Large intestine (tissue), 12 donors: ENCODE measurements at places on chromosomes 5 and 9. TPM values are rescaled to one million over a fixed set of nuclear protein-coding genes. Genes with fewer than 3 reads are reported as not detected.

- peak; percentile 46 for DNase-seq
- H3K27me3 ChIP-seq = peaks cover 78% of the 10 kb centered on the region
- no peak overlapping the region for H3K4me3 ChIP-seq
- peaks cover 6% of the 10 kb centered on the region for H3K4me1 ChIP-seq
Observed at GRCh38 chr5:1864896-1865440, 17.8 kb downstream of the IRX4 start.

DNA sequence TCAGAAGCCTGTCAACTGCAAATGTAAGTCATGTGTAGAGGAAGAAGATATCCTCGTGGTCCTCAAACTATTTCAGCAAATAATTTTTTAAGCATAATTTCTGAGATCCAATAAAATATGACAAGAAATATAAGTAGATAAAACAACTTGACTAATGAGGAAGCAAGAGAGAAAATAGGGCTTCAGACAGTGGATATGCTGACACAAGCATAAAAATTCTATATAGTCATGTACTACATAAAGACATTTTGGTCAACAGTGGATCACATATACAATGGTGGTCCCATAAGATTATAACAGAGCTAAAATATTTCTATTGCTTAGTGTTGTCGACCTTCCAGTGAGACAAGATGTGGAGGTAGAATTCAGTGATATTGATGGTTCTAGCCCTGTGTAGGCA, 42.2 kb upstream of the IZUMO3 start:
- no peaks in the 10 kb centered on the region for H3K36me3 ChIP-seq
- no peak overlapping the region for H3K27ac ChIP-seq
- H3K27me3 ChIP-seq = no peaks in the 10 kb centered on the region
- H3K4me3 ChIP-seq = no peak overlapping the region
- no peak for DNase-seq

GRCh38 chr9:77421506-77422265, 226.4 kb downstream of the GNA14 start:
- peaks cover 2% of the 10 kb centered on the region for H3K36me3 ChIP-seq
- no peak for DNase-seq
- no peak overlapping the region for H3K27ac ChIP-seq
- H3K27me3 ChIP-seq = no peaks in the 10 kb centered on the region
- H3K4me3 ChIP-seq = no peak overlapping the region
- no peaks in the 10 kb centered on the region for H3K4me1 ChIP-seq

- H3K4me3 ChIP-seq = no peak overlapping the region
- H3K4me1 ChIP-seq = peaks cover under 1% of the 10 kb centered on the region
- H3K27ac ChIP-seq = no peak overlapping the region
- H3K36me3 ChIP-seq = peaks cover 35% of the 10 kb centered on the region
- DNase-seq = no peak
- no peaks in the 10 kb centered on the region for H3K27me3 ChIP-seq
Observed at GRCh38 chr5:159184858-159185381, 24.4 kb downstream of the RNF145 start.

GRCh38 chr9:72144756-72145492, 4.3 kb upstream of the GDA start:
- H3K36me3 ChIP-seq = no peaks in the 10 kb centered on the region
- H3K27ac ChIP-seq = peak overlapping the region; percentile 65
- peak; percentile 83 for DNase-seq
- H3K4me3 ChIP-seq = no peak overlapping the region
- peaks cover 4% of the 10 kb centered on the region for H3K4me1 ChIP-seq

GRCh38 chr5:51013036-51013435, 346.6 kb downstream of the PARP8 start:
- no peak overlapping the region for H3K27ac ChIP-seq
- no peak overlapping the region for H3K4me3 ChIP-seq
- H3K4me1 ChIP-seq = no peaks in the 10 kb centered on the region
- H3K36me3 ChIP-seq = no peaks in the 10 kb centered on the region
- no peak for DNase-seq

- H3K27me3 ChIP-seq = no peaks in the 10 kb centered on the region
- H3K36me3 ChIP-seq = no peaks in the 10 kb centered on the region
- H3K4me1 ChIP-seq = no peaks in the 10 kb centered on the region
- H3K4me3 ChIP-seq = no peak overlapping the region
- H3K27ac ChIP-seq = no peak overlapping the region
Observed at GRCh38 chr5:92886751-92887150, 694.3 kb downstream of the NR2F1-AS1 start.

DNA sequence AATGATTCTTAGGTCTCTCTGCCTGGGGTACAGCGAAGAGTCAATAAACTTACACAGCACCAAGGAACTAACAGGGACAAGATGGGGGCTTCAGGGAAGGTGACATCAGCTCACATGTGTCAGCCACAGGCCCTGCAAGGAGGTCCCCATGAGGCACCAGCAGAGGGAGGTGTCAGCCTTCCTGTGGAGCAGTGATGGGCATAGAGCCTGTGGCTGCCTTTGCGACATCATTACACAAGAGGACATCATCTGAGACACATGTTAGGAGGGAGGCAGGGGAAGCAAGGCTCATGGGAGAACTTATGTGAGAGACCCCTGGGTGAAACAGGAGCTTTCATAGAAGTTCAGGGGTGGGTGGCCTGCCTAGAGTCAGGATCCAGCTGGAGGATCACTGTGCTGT, 389.6 kb downstream of the SEMA5A start:
- H3K27ac ChIP-seq = no peak overlapping the region
- H3K4me1 ChIP-seq = no peaks in the 10 kb centered on the region
- peaks cover 2% of the 10 kb centered on the region for H3K36me3 ChIP-seq
- no peak for DNase-seq

- H3K27me3 ChIP-seq = no peaks in the 10 kb centered on the region
- H3K4me3 ChIP-seq = no peak overlapping the region
- no peaks in the 10 kb centered on the region for H3K4me1 ChIP-seq
- H3K27ac ChIP-seq = no peak overlapping the region
- no peaks in the 10 kb centered on the region for H3K36me3 ChIP-seq
Observed at GRCh38 chr9:10525972-10526371, 86.8 kb downstream of the PTPRD start.

GRCh38 chr5:111694133-111694532, 62.9 kb downstream of the NREP start:
- DNase-seq = no peak
- peaks cover 3% of the 10 kb centered on the region for H3K4me1 ChIP-seq
- peaks cover 2% of the 10 kb centered on the region for H3K27me3 ChIP-seq
- no peaks in the 10 kb centered on the region for H3K36me3 ChIP-seq
- no peak overlapping the region for H3K4me3 ChIP-seq

GRCh38 chr9:974031-974995, 2.1 kb upstream of the DMRT3 start:
- H3K4me1 ChIP-seq = peaks cover 20% of the 10 kb centered on the region
- no peaks in the 10 kb centered on the region for H3K36me3 ChIP-seq
- no peak for DNase-seq
- H3K4me3 ChIP-seq = no peak overlapping the region
- no peak overlapping the region for H3K27ac ChIP-seq

GRCh38 chr5:59722874-59723273, 170.7 kb downstream of the PDE4D start:
- no peaks in the 10 kb centered on the region for H3K36me3 ChIP-seq
- H3K27ac ChIP-seq = no peak overlapping the region
- H3K4me1 ChIP-seq = no peaks in the 10 kb centered on the region

CCNO gene
- polyA plus RNA-seq = not detected

FAXDC2 gene
- polyA plus RNA-seq = 33.0 TPM

CDX1 gene
- 196 TPM for polyA plus RNA-seq

SLIT3 gene
- polyA plus RNA-seq = 18.3 TPM

GARIN3 gene
- not detected for polyA plus RNA-seq
